ENCODE measurements at places on chromosomes 11 and 22. TPM values are rescaled to one million over a fixed set of nuclear protein-coding genes. Genes with fewer than 3 reads are reported as not detected.

BTBD18 gene
- 0.15 TPM for polyA plus RNA-seq

KRTAP5-8 gene
- polyA plus RNA-seq, result not detected

ME3 gene
- polyA plus RNA-seq, result 8.1 TPM

SMIM35 gene
- polyA plus RNA-seq, result 0.11 TPM

PLA2G3 gene
- polyA plus RNA-seq, result 0.14 TPM

SRPRA gene
- polyA plus RNA-seq, result 53.7 TPM

RHOD gene
- polyA plus RNA-seq, result 7.4 TPM

OR52A5 gene
- polyA plus RNA-seq, result not detected

UBASH3B gene
- 3.9 TPM for polyA plus RNA-seq

MUC6 gene
- 0.21 TPM for polyA plus RNA-seq

PHLDA2 gene
- polyA plus RNA-seq, result 0.39 TPM

RIBC2 gene
- polyA plus RNA-seq, result 2.2 TPM

PIWIL4 gene
- not detected for polyA plus RNA-seq

CACNA1I gene
- polyA plus RNA-seq, result not detected

DEFB131B gene
- polyA plus RNA-seq, result not detected

SPON1 gene
- polyA plus RNA-seq, result 27.2 TPM

ANO9 gene
- 0.29 TPM for polyA plus RNA-seq

GLYAT gene
- 0.77 TPM for polyA plus RNA-seq

SUSD2 gene
- polyA plus RNA-seq, result 0.62 TPM

SCUBE1 gene
- polyA plus RNA-seq, result 0.56 TPM

CBLIF gene
- polyA plus RNA-seq, result not detected

CRKL gene
- 55.6 TPM for polyA plus RNA-seq

SLC22A9 gene
- polyA plus RNA-seq, result not detected

KIF18A gene
- polyA plus RNA-seq, result 5.3 TPM

GNG3 gene
- polyA plus RNA-seq, result 0.69 TPM

GDPD4 gene
- polyA plus RNA-seq, result 0.30 TPM

FOLR2 gene
- 21.8 TPM for polyA plus RNA-seq

ATL3 gene
- 15.6 TPM for polyA plus RNA-seq

MRGPRX4 gene
- not detected for polyA plus RNA-seq

LRRC74B gene
- polyA plus RNA-seq, result 0.16 TPM

CELSR1 gene
- polyA plus RNA-seq, result 3.7 TPM

APOL4 gene
- 21.5 TPM for polyA plus RNA-seq

SAA4 gene
- polyA plus RNA-seq, result not detected

FOXRED2 gene
- 21.9 TPM for polyA plus RNA-seq

VPREB1 gene
- not detected for polyA plus RNA-seq

AP1B1 gene
- polyA plus RNA-seq, result 26.3 TPM

CYB5R2 gene
- polyA plus RNA-seq, result 9.8 TPM

TRIM49 gene
- polyA plus RNA-seq, result not detected

FOLH1 gene
- polyA plus RNA-seq, result 1.6 TPM

NCR3LG1 gene
- polyA plus RNA-seq, result not detected

MAJIN gene
- not detected for polyA plus RNA-seq
